Coronary artery (tissue), 2 donors: ENCODE measurements at places on chromosomes 11 and 22.

DNA sequence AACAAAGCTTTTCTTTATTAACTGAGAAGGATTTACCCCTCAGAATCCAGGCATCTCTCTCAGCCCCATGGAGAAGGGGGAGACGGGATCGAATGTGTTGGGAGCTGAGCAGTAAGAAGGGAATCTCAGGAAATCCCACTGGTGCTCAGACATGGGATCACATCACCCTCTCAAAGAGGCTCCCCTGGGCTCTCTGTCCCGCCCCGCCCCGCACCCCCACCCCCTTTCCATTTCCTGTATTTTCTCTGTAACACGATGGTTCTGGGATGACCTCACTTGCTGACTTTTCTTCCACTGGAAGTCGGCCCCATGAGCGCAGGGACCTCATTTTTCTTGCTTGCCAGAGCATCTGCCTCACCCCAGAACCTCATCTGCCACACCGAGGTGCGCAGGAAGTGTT, 100.0 kb downstream of the RPS6KA4 start:
- DNase-seq = peak; percentile 46

DNA sequence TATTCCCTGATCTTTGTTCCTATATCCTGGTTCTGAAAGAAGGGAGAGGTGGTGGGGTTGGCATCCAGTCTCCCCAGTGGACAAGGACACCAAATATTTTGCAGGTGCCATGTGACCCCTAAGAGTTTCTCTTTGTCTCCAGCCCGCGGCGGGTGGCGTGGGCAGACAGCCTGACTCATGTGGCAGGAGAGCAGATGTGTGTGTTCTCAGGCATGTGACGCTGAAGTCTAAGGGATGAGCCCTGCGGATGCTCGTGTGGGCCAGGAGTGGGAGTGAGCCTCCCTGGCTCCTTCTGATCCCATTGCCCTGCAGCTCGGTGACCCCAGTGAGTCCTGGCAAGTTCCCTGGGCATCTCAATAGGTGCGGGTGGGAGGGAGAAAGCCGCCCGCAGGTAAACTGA, 94.8 kb upstream of the TBCEL start:
- DNase-seq = no peak

- no peak for DNase-seq
These were observed 49.1 kb upstream of the VPREB1 start for GRCh38 chr22:22195265-22196017.

DNA sequence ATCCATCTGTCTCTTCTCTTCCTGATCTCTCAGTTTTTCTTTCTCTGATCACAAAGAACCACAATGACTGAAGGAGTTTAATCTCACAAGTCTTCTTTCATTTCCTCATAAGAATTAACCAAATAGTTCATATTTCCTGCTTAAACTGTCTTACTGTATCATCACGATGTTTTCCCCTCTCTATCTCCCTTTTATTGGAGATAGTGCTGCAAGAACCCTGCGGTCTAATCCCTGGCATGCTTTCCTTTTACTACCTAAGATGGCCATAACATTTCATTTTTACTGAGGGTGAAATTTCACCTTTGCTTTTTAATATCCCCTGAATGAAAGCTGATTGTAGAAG, 28.9 kb downstream of the CARD18 start:
- DNase-seq = no peak

GRCh38 chr11:118283037-118283636, 19.0 kb upstream of the MPZL2 start:
- no peak for DNase-seq

DNA sequence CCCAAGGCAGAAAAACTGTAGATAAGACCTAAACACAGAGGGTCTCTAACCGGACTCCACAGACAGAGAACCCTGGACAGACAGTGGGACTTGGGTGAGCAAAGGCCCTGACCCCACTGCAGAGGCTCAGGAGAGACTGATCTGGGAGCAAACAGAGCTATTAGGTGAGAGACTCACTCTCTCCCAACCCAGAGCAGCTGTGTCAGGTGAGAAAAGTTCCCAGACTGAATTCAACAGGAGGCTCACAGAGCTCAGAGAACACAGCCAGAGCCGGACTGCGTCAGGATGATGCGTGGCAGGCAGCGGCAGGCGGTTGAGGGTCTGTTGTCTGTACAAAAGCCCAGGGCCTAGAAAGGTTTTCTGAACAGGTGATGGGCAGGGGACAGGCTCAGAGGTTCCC, 5.5 kb downstream of the RFPL2 start:
- DNase-seq = no peak

DNA sequence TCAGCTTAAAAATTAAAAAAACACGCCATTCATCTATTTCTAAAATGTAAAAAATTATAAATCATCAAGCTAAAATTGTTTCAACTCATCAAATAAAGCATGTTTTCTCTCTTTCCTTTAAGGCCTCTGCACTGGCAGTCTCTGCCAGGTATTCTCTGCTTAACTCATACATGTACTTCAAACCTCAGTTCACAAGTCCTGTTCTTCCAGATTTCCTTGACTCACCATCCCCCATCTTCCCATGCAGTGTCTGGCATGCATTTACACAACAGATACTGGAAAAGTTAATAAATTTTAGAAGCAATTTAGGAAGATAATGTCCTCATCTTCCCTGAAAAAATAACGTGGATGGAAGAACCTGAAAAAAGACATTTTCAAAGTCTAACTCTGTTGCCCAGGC, 32.5 kb downstream of the CSTF3 start:
- DNase-seq = no peak

- no peak for DNase-seq
These were observed 6.9 kb downstream of the EHD1 start for GRCh38 chr11:64871492-64871891.

DNA sequence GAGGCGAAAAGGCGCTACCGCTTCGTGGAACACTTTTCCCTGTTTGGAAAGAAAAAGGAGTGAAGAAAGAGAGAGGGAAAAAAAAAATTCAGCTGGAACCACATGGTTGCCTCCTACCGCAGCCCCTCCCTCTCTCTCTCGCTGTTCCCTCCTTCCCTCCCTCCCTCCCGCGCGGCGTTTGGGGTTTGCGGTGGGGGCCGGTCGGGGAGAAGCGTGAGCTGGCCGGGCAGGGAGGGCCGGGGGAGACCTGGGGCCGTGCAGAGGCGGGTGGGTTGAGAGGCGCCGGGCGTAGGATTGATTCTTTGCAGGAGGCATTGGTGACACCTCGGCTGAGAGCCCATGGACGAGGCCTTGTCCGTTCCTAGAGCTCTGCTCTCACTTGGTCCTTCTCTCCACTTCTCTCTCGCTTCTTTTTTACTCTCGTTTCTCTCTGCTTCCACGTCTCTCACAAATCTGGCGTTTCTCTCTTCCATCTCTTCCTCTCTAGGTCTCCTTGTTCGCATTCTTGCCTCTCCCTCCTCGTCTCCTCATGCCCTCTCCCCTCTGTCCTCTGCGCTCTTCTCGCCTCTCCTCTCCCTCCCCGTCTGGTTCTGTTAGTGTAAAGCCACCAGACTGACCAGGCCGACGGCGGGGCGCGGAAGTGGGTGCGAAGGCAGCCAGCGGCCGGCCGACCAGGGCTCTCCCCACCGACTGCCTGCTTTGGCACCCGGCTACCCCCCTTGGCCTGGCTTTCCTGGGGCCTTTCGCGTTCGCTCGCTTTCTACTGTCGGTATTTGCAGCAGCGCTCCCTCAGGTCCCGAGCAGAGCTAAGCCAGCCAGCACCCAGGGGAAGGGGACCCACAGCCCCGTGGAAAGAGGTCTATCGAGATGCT, at the start of gene CLMP:
Gene CLMP (minus strand): TSS at position 61 of the 872 bp plus-strand sequence. CDS start 308 bp downstream, outside the sequence.
- no peak for DNase-seq

DNA sequence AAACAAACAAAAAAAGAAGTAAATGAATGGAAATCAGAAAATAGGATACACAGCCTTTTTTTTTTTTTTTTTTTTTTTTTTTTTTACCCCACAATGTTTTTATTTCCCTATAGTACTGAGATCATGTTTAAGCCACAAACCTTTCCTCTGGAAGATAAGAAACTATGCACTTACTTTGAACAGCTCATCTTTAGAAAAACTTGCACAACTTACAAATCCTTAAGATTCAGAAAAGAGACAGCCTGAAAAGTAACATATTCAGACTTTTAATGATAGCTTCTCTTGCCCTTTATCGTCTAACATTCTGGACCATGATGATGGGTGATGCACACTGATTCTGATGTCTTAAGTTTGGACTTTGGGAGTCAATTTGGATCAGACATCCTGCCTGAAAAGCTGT, 80.3 kb downstream of the TNRC6B start:
- DNase-seq = no peak
